ENCODE measurements at places on chromosomes 3 and 15.

DNA sequence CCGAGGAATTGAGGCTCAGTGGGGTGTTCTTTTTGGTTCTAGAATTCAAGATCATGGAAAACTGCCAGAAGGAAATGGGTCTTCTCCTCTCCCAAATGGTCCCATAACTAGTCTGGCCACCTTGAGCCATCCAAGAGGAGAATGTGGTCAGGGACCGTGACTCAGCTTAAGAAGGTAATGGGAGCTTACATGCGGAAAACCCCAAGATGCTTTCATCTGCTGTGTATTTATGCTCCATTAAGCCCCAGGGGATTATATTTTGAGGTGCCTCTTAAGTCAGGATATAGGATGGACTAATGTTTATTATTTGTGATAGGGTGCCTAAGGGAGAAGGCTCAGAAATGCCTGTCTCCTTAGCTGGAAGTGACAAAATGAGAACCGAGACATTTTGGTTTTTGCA is 39.2 kb upstream of the DLG1 start:
- no peak for DNase-seq

DNA sequence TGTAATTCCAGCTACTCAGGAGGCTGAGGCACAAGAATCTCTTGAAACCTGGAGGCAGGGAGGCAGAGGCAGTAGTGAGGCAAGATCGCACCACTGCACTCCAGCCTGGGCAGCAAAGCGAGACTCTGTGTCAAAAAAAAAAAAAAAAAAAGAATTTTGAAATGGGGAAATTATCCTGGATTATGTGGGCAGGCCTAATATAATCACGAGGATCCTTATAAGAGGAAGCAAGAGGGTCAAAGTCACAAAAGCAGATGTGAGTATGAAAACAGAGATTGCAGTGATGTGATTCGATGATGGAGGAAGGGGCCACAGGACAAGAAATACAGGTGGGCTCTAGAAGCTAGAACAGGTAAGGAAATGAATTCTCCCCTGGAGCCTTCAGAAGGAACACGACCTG is 159.6 kb downstream of the LEKR1 start:
- no peak for DNase-seq

GRCh38 chr15:82681371-82681770 is 28.3 kb downstream of the AP3B2 start:
- no peak for DNase-seq

DNA sequence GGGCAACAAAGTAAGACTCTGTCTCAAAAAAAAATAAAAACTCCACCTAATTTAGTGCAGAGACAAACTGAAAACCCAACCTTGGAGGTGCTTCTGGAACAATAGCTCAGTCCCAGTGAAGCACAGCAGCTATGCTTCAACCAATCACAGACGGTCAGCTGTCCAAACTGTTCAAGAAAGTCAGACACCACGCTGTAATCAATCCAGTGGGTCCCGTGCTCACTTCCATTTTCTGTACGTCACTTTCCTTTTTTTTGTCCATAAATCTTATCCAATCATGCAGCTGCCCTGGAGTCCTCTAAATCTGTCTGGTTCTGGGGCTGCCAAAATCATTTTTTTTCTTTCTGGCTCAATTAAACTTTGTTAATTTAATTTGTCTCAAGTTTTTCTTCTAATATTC is 93.6 kb upstream of the FAM174B start:
- DNase-seq: no peak

GRCh38 chr3:99348451-99348850 is 289.9 kb upstream of the COL8A1 start:
- DNase-seq: no peak

- DNase-seq: no peak
Observed at GRCh38 chr3:61914276-61914675, 352.9 kb downstream of the PTPRG start.

GRCh38 chr3:58356054-58356453 is 23.4 kb downstream of the PXK start:
- no peak for DNase-seq

GRCh38 chr3:71532639-71533395 is 50.7 kb downstream of the FOXP1 start:
- no peak for DNase-seq

GRCh38 chr3:131328721-131329120 is 52.9 kb upstream of the NUDT16 start:
- DNase-seq: no peak

All from T-helper 1 cell (primary cell).